ENCODE measurements at places on chromosomes 6 and 20.
A peak's percentile ranks its signal among the peaks of the same experiment; 100 is the strongest.

GRCh38 chr6:3303795-3304411, 45.2 kb downstream of the PSMG4 start:
- no peak for DNase-seq

- no peak for DNase-seq
Observed at GRCh38 chr20:51413857-51414256, 128.7 kb downstream of the NFATC2 start.

- DNase-seq: peak; percentile 86
Observed at GRCh38 chr6:36979347-36979742, 6.7 kb downstream of the MTCH1 start.

DNA sequence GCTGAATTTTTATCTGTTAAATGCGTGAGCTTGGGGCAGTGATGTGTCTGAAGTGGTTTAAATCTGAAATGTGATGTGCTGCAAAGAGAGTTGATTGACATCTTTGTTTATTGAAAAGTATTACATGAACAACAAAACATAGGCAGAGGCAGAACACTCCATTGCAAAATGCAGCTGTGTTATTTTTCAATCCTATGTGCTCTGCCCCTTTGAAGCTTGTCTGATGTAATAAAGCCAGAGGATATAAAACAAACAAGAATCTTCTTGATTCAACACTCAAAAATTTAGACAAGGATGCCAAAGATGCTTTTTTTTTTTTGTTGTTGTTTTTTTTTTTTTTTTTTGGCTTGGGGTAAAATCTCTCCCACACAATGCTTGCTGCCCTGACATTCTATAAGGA, 482.4 kb upstream of the MMS22L start:
- peak; percentile 28 for DNase-seq

DNA sequence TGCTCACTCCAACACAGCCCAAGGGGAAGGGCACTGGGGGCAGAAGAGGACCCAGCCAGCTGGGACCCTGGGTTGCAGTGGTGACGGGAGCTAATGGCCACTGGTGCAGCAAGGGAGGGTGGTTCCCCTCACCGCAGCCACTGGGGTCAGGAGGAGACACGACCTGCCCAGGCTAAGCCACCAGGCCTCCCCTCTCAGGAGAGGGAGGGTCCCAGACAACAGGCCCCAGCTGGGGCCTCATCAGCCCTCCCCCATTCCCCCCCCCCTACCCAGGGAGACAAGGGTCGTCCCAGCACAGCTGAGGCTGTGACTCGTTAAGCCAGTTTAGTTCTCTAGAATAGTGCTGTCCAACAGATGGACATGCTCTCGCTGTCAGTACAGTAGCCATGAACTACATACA, 17.3 kb upstream of the MATN4 start:
- DNase-seq: no peak

DNA sequence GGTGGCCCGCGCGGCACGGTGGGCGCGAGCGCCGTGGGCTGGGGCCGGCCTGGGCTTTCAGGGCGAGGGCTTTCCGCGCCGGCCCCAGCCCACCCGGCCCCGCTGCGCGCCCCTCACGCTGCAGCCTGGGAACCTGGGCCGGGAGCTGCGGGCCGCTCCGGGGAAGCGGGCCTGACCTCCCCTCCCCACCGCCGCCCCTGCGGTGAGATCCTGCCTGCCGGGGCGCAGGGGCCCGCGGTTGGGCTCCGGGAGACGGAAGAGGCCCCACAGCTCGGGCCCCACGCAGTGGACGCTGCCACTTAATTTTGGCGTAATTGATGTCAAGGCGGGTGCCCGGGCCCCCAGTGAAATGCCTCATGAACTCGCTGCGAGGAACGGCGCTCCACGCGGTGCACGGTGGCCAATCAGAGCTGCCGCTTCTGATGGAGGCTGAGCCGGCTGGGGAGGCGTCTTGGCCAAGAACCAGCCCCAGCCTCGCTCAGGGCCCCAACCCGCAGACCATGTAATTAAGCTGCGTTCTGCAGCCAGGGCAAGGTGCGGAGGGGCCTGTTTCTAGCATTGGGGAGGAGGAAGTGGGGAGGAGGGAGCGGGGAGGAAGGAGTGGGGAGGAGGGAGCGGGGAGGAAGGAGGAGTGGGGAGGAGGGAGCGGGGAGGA, 96.1 kb upstream of the BHLHE23 start:
- DNase-seq: peak; percentile 29

DNA sequence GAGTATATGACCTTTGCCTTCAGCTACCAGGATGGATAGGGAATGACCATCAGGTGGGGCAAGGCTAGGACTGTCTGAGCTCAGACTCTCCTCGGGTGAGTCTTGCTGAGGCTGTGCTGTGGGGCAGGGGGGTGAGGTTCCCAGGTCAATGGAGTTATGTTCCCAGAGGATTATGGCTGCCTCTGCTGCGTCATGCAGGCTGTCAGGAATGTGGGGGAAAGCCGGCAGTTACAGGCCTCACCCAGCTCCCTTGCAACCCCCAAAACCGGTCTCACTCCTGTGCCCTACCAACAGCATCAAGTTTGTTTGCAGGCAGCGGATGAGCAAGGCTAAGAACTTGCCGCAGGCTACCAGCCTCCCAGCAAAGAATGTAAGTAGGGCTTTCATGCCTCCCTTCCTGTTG, 93.5 kb downstream of the ESR1 start:
- DNase-seq: no peak

DNA sequence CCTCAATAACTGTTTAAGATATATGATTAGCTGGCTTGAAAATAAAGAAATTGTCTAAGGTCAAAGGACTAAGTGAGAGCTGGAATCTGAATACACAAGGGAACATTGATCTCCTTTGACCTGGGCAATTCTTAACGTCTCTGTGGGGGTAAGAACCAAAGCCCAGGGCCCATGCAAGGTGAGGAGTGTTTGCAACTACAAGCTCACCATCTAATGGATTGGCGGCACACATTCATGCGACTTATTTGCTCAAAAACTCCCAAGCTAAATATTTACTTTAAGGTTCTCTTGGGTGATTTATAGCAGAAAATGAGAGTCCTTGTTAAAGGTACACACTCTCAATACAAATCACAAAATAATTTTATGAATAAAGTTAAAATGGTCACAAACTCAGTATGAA, 392.0 kb upstream of the FLRT3 start:
- DNase-seq: no peak

DNA sequence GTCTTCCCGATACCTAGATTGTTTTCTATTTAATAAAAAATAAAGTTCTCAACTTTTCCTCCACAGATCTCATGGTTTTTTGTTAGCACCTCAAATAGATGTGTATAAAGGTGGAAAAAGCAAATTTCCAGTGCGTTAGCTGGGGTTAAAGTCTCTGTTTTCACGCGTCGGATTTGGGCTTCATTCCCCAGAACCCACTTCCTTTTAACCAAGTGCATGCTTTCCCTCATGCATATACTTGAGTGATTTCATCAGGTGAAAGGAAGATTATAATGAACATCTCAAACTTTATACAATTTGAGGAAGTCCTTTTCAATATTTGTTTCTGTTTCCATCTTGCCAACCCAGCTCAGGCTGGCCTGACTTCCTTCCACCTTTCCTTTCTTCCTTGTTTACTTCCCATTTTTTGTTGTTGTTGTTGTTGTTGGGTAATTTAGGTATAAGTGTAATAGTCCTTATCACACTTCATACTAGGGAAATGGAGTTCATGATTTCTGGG, 43.9 kb upstream of the GGTLC1 start:
- DNase-seq: no peak

DNA sequence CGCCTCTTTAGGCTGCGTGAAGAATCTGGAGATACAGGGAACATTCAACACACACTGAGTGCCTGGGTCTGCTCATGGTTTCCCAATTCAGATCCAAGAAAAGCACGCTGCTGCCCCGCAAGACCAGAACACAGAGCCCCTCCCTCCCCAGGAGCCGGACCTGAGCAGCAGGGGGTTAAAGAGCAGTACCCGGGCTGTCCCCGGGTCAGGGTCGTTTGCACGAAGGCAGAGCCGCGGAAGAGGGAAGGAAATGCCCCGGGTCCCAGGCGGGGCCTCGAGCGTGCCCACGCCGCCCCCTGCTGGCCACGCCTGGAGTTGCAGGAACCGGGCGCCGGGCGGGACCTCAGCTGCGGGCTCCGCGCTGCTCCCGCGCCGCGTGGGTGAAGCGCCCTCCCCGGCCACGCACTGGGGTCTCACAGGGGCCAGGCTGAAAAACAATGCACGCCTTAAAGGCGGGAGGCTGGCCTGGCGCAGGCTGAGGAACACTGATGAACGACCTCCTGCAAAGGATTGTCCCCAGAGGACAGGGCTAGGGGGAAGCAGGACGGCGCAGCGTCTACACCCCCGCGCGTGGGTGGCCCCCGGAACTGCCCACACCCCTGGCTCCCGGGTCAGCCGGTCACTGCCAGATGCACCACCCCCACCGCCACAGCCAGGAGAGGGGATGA, 48.9 kb downstream of the ANKRD60 start:
- peak; percentile 75 for DNase-seq

DNA sequence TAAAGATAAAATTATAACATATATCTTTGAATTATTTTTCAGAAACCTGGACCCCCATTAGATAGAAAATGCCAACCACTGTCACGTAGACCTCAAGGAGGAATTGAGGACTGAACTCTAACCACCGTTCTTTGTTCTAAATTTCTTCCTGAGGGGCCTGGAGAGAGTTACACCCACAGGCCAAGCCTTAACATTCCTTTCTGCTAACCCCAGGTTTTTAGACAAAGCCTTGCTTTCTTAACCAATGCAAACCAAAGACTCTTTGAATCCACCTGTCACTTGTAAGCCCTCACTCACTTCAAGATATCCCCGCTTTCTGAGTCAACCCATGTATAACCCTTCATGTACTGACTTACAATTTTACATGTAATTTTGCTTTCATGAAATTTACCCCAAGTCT, 41.0 kb downstream of the SNX14 start:
- DNase-seq: no peak

GRCh38 chr6:8268156-8268555, 165.8 kb upstream of the EEF1E1 start:
- DNase-seq: no peak

GRCh38 chr20:53387983-53388675, 205.5 kb downstream of the ZNF217 start:
- DNase-seq: no peak
